ENCODE measurements at places on chromosomes 12 and 14.
A peak's percentile ranks its signal among the peaks of the same experiment; 100 is the strongest.

GRCh38 chr14:41597647-41598046, 9.0 kb upstream of the LRFN5 start:
- DNase-seq: no peak

DNA sequence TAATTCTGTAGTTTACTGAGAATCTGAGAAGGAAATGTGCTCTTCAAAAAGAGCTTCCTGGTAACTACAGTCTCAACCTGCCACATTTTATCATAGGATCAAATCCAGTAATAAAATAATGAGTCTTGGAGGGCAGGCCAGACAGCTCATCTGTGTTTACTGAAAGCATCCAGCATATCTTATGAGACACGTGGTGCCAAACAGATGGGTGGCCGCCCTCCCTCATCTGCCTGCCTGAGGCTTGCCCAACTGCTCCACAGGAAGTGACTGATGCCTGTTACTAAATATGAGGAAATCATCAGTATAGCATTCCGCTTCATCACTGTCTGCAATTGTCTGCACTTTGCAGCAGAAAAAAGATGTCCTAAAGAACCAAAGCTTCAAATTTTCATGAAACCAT, 13.5 kb downstream of the DHRS7 start:
- peak; percentile 61 for DNase-seq

DNA sequence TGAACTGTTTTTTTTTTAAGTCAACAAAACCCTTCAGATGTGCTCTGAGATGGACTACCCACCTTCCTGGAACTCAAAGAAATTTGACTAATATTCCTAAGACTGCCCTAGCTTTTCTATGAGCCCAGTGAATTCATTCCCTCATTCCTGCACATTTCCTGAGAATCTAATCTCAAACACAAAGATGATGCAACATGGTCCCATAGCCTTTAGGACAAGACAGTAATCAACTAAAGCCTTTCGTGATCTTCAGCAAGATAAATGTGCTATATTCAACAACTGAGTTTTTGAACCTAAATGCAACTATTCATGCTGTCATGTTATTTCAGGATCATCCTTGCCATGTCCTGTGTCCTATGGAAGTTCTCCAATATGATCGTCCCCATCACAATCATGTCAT, 5.0 kb downstream of the SETD3 start:
- DNase-seq: no peak

DNA sequence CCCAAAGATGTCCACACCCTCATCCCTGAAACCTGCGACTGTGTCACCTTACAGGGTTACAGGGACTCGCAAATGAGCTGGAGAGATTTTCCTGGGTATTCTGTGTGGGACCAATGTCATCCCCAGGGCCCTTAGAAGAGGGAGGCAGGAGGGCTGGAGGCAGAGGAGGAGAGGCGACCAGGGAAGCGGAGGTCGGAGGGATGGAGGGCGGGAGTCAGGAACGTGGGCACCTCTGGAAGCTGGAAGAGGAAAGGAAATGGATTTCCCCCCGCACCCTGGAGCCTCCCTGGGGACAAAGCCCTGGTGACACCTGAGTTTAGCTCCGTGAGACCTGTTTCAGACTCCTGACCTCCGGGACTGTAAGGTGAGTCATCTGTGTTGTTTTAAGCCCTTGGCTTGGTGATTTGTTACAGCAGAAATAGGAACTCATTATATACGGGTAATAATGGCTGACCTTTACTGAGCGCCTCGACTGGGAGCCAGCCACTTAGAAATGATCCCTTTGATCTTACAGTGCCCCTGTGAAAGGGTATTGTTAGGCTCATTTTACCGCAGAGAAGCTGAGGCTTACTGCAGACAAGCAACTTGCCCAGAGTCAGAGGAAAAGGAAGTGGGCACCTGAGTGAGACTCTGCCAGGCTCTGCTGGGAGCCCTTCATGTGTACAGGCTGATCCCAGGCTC, 29.3 kb upstream of the FZD10 start:
- DNase-seq: no peak

- DNase-seq: no peak
These were observed 1.4 kb downstream of the NFKBIA start for GRCh38 chr14:35403114-35403602.

GRCh38 chr14:54355698-54356097, 41.1 kb upstream of the CDKN3 start:
- no peak for DNase-seq

DNA sequence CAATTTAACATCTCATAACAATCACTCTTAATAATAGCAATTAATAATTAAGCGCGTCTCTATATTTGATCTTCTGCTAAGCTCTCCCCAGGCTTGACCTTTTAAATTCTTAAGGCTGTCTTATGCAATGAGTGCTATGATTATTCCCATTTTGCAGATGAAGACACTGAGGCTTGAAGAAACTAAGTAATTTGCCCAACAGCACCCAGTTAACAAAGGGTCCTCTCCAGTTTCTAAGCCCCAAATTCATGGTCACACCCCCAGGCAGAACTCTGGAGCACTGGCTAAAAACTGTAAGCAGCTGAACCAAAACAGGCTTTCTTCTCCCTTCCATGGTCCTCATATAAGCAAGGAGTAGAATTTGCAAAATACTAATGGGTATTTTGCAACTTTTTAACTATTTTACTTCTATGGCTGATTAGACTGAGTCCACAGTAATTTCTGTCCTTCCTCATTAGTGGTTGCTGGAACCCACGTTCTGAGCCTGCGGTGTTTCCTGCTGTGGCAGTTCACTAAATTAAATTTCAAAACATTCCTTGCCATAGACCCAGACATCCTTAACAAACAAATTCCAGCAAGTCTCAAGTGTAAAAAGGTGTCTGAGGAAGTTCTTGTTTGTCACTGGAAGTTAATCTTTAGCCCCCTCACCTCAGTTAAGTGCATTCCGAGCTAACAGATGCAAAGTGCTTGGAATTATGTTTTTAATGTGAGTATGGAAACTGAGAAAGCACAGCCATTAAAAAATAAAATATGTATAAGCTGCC, 76.5 kb downstream of the TMEM132D start:
- DNase-seq: no peak

- DNase-seq: no peak
These were observed 127.8 kb downstream of the GCH1 start for GRCh38 chr14:54774824-54775223.

DNA sequence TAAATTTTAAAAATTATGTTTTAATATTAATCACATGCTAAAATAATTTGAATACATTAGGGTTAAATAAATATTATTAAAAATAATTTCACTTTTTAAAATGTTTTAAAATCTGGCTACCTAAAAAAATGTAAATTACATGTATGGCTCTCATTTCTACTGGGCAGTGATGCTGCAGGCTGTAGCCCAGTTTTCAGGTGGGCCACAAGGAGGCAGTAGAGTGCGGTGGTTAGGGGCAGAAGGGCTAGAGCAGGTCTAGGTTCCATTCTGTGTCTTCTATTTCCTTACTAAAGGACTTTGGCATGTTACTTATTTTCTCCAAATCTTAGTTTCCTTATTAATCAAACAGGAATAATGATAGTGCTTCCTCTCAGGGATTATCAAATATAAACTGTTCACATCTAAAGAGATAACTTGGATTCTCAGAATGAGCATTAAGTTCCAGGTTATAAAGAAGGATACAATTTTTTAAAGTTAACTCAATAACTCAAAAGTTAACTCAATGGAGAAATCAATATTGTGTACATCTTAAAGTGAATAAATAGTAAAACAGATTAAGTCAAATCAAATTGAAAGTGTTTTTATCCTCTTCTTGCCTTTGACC, 54.9 kb upstream of the OVCH1 start:
- DNase-seq: peak; percentile 35

GRCh38 chr12:34033628-34034296, 11.5 kb downstream of the ALG10 start:
- DNase-seq: peak; percentile 2

- DNase-seq: no peak
These were observed 135.0 kb upstream of the HIF1A start for GRCh38 chr14:61560323-61560722.

- no peak for DNase-seq
These were observed 770.9 kb upstream of the FOXG1 start for GRCh38 chr14:27995691-27996090.

DNA sequence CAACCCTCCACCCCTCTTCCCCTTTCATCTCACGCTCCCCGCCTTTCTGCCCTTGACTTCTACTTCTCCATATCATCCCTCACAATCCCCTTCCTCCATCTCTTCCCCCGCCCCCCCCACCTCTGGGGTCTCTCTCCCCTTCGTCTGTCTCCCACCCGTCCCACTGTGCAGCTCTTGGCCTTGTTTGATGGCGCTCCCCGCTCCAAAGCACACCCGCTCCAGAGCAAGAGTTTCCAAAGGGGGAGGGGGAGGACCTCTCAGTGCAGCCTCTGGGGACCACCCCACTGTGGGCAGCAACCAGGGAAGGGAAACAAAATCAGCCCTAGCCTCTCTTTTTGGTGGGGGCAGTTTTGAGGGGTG, 774 bp downstream of the CHGA start:
- DNase-seq: no peak

DNA sequence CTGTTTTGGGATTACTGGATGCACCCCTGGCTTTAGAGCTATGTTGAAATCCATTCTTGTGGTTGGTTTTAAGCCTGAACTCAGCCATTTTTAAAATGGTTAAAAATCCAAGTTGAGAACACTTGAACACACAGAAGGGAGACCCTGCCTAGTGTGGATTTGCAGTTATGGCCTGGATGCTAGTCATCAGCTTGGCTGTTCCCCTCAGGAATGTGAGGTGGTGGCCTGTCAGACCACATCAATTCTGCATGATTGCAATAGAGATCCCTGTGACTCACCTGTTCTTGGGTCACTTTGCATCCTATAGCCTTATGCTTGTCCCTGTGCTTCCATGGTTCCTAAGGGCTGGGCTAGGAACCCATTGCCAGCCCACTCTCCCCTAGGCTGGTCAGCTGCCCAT, 454.1 kb downstream of the ATP23 start:
- no peak for DNase-seq

- no peak for DNase-seq
These were observed 587.2 kb upstream of the ATP2B1 start for GRCh38 chr12:90295858-90296257.

DNA sequence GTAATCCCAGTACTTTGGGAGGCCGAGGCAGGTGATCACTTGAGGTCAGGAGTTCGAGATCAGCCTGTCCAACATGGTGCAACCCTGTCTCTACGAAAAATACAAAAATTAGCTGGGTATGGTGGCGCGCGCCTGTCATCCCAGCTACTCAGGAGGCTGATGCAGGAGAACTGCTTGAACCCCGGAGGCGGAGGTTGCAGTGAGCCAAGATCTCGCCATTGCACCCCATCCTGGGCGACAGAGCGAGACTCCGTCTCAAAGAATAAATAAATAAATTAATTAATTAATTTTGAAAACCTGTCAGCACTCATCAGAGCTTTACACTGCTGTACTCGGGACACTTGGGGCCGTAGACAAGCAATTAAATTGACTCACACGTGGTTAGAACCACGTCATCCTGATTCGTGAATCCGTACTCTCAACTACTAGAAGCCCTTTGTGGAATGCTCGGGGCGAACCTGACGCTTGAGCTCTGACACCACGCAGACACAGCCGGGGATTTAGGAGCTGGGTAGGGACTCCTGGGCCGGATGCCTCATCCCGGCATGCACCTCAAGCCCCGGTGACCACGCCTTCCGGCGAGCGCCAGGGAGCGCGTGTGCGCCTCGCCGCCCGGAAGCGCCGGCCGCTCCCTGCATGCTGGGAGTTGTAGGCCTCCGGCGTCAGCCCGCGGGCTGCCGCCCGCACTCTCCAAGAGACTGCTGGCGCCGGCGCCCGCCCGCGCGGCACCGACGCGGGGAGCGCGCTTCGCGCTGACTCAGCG, at the start of gene XPOT:
Gene XPOT (plus strand): TSS at position 686 of the 763 bp plus-strand sequence. CDS start 5,644 bp downstream, outside the sequence.
- peak; percentile 93 for DNase-seq

DNA sequence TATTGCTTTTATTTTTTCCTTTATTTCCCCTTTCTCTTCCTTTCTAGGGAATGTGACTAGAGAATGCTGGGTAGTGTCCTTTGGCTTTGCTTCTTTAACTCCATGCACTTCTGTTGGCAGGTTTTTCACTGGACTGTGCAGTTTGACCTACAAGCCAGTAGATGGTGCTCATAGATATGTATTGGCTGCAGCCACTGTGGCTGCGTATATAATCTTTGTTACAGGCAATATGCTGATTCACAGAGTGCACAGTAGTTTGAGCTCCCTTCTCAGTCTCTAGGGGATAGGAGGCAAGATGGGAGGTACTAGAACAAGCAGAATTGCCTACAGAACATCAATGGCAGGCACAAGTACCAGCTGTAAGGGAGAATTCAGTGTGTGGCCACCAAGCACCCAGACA, 503.5 kb downstream of the LRFN5 start:
- DNase-seq: no peak

GRCh38 chr14:24058260-24058950, 6.6 kb downstream of the CARMIL3 start:
- DNase-seq: peak; percentile 72

DNA sequence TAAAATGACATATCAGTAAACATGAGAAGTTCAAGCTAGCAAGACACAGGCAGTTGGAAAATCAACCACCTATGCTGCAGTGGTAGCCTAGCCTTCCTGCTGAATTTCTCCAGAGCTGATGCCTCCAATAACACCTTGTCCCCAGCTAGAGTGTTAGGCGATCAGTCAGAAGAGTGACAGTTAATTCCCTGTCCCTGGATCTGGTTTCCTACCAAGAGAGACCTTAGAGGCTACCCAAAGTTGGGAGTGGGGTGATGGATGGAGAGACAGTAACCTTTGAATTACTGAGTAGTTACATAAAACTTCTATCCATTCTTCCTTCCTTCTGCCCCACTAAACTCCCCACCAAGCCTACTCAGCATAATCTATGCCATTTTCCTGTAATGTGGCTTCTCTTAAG, 1.9 kb upstream of the ANO2 start:
- DNase-seq: no peak

DNA sequence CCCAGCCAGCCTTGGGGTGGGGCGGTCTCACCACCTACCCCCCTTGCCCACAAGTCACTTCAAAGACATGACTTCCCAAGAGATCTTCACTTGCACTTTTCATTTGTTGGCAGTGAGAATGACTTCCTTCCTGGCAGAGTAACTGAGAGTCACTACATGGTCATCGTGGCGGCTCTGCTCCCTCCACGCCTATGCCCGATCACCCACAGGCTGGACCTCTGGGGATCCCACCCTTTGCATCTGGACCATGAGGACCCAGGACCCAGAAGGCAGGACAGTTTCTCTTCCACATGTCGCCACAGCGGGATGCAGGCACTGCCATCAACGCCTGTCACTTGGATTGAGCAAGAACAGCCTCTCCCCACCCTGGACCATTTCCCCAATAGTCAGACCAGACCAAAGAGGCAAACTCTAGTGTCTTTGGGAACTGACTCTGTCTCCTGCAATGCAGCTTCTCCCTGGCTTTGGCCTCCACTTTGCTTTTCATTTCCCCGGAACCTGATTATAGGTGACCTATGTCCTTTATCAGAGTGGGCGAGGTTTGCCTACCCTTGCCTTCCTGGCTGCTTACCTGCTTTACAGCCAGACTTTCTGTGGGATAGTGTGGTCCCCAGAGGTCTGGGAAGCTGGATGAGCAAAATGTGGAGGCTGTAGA, 3.6 kb downstream of the VDR start:
- DNase-seq: no peak

Measured in germinal center (tissue), 1 donor.